ENCODE measurements at places on chromosomes 2 and 18.

DNA sequence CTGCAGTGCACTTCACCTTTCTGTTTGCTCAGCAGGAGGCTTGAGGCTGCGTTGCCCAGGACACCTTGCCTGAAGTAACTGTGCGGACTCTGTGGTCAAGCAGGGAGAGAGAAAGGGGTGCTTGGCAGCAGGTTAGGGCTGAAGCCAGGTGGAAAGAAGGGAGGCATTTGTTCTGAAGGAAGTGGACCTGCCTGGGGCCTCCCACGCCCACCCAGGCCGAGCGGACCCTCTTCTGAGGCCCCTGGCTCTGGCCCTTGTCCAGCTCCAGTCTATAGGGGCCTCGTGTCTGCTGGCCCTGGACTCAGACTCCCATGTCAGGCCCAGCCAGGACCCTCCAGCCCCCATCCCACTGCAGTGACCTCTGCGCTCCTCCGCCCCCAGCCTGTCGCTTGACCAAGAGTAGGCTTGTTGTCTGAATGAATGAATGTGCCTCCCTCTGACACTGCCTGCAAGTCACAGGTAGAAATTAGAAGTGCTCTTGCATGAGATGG lies 2.5 kb downstream of the SNED1 start:
- no peak for DNase-seq

GRCh38 chr2:44560941-44561340 lies 199.2 kb downstream of the CAMKMT start:
- no peak for DNase-seq

- no peak for DNase-seq
These were observed 103.1 kb downstream of the CCDC85A start for GRCh38 chr2:56286936-56287335.

DNA sequence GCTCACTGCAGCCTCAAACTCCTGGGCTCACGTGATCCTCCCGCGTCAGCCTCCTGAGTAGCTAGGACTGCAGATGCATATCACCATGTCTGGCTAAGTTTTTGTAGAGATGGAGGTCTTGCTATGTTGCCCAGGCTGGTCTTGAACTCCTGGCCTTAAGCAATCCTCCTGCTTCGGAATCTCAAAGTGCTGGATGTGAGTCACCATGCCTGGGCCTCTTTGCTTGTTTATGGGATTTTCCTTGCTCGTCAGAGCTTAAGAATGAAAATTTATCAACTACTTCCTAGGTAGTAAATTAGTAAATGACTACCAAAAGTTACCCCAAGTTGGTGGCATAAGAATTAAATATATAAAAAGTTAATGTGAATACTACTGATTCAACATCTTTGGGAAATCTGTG lies 51.0 kb downstream of the ACTR3 start:
- no peak for DNase-seq

- DNase-seq: no peak
These were observed 9.7 kb downstream of the DOK1 start for GRCh38 chr2:74564222-74564621.

DNA sequence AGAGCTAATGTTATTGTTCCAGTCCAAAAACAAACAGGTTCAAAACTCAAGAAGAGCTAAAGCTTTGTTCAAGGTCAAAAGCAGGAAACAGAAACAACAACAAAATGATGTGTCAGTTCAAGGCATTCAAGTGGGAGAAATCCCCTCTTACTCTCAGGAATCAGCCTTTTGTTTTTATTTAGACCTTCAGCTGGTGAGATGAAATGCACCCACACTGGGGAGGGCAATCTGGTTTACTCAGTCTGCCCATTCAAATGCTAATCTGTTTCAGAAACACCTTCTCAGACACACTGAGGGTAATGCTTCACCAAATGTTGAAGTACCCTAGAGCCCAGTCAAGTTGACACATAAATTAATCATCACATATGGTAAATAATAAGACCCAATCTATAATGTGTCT lies 150.6 kb downstream of the TMX3 start:
- DNase-seq: no peak

DNA sequence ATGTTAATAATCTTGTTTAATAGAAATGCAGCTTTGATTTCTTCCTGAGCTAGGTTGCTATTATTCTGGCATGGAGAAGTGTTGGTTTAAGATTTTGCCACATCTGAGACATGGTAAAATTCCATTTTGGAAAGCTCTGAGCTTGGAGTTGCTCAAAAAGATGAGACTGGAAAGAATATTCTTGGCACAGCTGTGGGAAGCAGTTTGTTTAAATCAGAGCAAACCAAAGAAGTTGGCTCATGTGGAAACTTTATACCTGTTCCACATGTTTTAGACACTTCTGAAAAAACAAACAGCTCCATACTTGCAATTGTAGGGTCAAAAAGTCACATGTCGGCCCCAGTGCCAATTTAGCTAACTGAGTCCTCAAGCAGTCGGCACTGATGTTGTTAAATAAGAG lies 116.6 kb downstream of the SLC4A3 start:
- no peak for DNase-seq

DNA sequence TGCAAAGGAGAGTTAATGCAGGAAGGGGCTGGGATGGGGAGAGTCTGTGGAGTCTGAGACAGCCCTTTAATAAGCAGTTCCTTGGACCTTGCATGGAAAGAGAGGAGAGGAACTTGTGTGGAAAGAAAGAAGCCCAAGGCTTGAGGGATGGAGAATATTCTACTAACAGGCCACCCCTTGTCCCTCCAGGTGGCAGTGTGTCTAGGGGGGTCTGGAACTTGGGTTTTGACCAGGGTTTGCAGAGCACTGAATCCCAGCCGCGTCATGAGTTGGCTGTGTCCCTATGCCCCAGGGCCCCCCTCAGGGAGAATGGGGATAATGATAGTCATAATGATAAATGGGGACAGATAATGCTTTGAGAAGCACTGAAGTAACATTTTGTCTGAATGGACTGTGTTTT lies 15.0 kb downstream of the TCF7L1 start:
- no peak for DNase-seq

DNA sequence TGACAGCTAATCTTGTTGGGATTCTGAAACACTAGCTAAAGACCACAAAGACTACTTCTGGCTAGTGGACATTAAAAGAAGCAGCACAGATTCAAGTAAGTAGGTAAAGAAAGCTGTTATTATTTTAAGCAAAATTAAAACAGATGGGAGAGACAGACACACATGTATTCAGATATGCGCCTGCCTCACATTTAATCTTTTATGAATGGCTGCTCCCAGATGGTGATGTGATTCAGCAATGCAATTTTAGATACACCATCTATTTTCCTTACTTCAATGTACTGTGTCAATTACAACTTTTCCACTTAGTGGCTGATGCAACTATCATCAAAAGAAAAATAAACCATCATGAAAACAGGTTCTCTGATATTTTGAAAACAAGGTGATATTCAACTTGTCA lies 133.0 kb upstream of the PGAP1 start:
- no peak for DNase-seq

DNA sequence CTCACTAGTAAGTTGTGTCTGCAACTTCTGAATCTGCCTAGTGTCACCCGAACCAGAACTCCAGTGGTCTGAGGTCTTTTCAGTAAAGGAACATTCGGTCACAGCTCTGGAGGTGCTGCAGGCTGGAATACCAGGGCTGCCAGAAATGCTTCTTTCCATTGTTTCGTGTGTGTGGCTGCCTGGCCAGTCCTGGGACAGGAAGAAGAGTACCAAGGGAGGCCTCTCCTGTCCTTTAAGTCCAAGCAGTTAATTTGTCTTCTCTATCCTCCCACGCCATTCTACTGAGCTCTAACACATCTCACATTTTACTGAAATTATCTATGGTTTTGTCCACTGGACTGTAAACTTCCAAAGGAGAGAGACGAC lies 196.0 kb downstream of the LNPK start:
- peak; percentile 16 for DNase-seq

GRCh38 chr2:7844414-7844965 lies 837.4 kb upstream of the ID2 start:
- DNase-seq: peak; percentile 33

DNA sequence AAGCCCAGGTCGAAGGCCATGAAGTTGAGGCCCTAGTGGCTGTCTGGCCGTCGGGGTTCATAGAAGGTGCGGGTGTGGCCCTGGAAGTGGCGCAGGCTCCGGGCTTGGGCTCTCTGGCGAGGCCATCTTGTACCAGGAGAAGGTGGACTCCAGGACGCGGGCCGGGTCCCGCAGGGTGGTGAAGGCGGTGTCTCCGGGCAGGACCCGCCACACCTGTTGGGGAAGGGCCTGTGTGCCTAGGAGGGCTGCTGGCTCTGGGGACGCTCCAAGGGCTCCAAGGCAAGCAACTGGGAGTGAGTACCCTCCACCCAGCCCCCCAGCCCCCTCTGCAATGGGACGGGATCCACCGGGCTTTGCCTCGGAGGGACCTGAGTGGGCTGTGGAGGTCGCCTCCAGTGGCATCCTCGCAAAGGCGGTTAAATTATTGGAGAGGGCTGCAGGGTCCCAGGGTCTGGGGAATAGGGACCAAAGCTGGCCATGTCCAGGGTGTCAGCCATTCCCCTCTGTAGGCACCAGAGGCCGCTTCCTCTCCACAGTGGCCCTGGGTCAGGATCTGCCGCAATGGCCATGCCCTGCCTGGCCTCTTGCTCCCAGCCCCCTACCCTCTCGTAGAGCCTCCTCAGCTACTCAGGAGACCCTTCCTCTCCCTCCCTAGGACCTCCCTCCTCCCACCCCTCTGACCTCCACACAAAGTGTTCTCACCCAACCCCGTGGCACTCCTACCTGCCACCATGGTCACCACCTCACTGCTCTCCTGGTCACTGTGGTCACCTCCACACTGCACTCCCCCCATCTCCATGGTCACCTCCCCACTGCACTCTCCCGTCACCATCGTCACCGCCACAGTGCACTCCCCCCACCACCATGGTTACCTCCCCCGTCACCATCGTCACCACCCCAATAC lies 10.3 kb downstream of the AQP12A start:
- DNase-seq: no peak
